ENCODE measurements at places on chromosomes 4 and X.

DNA sequence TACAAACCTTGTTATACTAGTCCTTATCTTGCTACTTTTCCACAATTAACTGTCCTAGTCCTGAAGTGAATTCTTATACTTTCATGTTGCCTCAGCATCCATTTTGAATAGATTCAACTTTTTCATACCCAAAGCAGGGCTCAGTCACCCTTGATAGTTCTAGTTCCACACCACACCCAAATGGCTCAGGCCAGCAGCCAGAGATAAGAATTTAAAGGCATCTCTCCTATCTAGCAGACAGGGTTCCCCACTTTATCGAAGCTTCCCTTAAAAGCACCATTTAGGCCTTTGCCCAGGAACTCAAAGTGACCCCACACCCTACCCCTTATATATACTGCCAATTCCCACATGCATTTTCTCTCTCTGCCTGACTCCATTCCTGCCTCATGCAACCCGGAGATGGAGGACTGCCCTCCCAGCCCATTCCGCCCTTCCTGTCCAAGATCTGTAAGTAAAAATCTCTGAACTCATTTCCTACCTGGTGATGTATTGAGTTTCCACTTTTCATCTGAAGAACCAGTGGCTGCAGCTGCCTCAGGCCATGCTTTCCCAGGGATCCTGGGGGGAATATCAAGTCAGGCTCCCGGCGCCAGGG, 63.7 kb upstream of the TXK start:
- no peak for DNase-seq

DNA sequence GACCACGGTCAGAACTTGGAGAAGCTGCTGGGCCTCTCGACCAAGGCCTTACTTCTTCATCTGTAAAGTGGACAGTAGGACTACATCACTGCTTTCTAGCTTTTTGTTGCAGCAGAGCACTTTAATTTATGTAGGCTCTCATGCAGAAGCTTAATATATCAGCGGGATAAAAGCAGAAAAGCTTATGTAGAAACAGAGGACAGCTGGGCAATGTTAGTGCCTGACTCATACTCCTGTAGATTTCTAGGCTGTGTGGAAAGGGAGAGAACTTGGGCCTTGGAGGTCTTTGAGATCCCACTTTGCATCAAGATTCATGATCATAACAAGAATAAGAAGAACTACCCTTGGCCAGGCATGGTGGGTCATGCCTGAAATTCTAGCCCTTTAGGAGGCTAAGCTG, 91.2 kb downstream of the ARHGAP10 start:
- no peak for DNase-seq

DNA sequence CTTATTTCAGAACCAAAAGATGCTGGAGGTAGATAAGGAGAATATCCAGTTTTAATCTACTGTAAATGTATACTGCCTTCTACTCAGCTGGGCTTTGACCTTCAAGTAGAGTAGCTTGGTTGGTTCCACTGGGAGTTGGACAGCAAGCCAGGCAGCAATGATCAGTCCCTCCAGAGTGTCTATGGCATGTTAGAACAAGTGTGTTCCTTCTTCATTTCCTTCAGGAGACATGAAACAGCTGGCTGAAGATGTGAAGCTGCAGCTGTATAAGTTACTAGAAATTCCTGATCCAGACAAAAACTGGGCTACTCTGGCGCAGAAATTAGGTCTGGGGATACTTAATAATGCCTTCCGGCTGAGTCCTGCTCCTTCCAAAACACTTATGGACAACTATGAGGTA, 111.1 kb downstream of the NFKB1 start:
- DNase-seq: no peak

- DNase-seq: no peak
Observed at GRCh38 chrX:12249997-12250396, 111.7 kb downstream of the FRMPD4 start.

DNA sequence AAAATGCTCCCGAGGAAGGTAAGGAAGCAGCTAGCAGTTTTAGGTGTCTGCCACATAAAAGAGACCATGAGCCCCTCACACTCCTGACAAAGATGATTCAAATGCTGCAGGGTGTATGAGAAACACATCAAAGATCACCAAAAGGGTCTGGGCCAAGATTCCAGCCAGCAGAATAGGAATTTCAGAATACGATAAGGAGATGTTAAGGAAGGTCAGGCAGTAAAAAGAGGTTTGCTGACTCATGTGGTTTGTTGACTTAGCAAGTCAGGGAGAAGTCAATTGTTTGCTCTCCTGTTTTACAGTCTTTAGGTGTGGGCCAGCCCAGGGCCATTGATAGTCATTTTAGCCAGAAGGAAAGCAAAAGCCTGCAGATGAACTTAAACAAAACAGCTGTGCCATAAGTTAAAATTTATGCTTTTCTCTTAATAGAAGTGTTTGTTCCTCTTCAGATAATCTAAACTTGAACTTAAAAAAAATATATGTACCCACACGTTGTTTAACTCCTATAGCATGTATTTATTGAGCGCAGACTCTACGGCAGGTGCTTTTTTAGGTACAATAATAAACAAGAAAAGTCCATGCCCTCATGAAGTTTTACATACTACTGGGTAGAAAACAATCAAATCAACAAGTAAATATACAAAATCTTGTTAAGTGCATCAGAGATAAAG, 115.6 kb downstream of the CAMK2D start:
- DNase-seq: peak; percentile 26

- DNase-seq: no peak
Observed at GRCh38 chrX:136322064-136322463, 21.3 kb downstream of the ADGRG4 start.

GRCh38 chr4:80423553-80424224, 88.2 kb downstream of the CFAP299 start:
- DNase-seq: no peak

GRCh38 chrX:9573282-9574106, 108.6 kb downstream of the TBL1X start:
- DNase-seq: no peak

DNA sequence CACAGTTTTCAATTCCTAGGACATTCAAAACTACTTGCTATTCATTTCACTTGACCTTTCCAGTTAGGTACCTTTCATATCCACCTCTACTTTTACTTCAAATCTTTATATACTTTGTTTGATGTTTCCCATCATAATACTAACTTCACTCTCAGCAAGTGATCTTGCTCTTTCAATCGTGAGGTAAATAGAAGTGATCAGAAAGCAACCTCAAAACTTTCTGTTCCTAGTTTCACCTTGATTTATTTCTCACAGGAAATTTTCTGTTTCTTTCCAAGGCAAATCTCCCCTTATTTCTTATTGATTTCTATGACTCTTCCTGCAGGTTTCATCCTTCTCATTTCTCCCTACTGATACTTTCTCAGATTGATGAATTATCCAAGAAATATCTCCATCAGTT, 623.5 kb downstream of the FSTL5 start:
- DNase-seq: no peak

DNA sequence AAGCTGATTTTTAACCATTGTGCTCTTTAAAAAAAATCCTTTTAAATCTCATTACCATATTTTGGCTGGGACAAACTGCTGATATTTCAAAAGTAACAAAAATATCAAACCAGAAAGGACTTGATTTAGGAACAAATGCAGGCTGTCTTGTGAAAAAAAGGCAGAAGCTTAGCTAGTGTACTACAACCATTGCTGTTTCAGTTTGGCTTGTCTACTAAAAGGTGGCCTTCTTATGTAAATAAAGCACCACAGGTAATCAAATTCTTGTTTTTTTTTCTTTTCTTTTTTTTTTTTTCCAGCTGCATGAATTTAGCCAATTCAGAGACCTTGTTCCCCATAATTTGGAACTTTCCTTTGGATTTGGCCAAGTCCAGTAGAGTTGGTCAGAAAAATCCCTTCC, 43.8 kb upstream of the MAGEA8 start:
- DNase-seq: no peak

- DNase-seq: no peak
Observed at GRCh38 chr4:3475713-3476260, 12.7 kb downstream of the DOK7 start.

DNA sequence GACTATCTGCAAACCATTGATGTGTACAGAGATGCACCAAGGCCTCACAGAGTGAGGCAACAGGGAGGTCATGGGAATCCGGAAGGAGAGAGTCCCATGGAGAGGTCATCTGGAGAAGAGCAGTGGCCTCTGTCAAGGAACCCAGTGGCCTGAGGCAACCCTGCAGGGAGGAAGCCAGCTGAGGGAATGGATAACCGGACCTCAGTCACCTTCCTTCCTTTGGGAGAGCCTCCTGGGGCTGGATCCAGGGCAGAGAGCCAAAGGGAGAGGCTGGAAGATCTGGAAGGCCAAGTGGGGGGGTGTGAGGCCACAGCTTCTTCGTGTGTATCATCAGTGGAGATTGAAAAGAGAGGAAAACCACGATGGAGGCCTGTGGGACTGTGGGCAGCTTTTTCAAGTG, 24.3 kb upstream of the CD38 start:
- no peak for DNase-seq

DNA sequence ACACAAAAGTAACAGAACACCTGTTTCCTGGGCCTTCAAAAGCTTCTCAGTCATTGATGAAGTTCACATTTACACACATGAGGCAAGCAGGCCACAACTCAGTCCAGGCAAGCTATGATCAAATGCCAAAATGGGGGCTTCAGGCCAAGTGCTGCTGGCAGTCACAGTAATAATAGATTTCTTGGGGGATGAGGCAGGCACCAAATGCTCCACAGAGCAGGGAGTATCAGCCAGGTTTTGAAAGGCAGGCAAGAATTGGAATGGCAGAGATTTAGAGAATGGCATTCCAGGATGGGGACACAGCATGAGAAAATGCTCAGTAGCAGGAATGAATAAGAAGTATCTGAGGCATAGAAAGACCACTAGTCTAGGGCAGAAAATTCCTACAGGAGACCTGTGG, 52.8 kb downstream of the GRIA3 start:
- DNase-seq: no peak

DNA sequence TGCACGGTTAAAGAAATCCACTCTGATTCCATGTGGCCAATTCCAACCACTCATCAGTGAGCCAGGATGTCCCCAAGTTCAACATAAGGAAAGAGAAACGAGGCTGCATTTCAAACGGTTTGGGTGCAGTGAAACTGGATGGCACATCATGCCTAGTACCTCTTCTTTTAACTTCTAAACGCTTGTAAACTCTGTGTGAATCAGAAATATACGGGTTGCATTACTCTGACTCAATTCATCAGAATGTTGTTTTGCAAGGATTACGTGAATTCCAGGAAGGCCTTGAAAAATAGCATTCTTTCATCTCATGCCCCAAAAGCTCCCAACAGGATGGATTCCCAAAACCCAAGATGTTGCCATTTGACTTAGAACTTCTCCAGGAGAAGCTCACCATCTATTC, 270.4 kb downstream of the LDB2 start:
- no peak for DNase-seq

All from NCI-H2029 treated with DMSO at 0.1 percent for 48 hours (cell line).